ENCODE measurements at places on chromosomes 7 and 10.

GRCh38 chr10:132690401-132690800, 95.5 kb downstream of the NKX6-2 start:
- no peak for DNase-seq

GRCh38 chr7:70016044-70016770, 417.9 kb downstream of the AUTS2 start:
- DNase-seq = no peak

DNA sequence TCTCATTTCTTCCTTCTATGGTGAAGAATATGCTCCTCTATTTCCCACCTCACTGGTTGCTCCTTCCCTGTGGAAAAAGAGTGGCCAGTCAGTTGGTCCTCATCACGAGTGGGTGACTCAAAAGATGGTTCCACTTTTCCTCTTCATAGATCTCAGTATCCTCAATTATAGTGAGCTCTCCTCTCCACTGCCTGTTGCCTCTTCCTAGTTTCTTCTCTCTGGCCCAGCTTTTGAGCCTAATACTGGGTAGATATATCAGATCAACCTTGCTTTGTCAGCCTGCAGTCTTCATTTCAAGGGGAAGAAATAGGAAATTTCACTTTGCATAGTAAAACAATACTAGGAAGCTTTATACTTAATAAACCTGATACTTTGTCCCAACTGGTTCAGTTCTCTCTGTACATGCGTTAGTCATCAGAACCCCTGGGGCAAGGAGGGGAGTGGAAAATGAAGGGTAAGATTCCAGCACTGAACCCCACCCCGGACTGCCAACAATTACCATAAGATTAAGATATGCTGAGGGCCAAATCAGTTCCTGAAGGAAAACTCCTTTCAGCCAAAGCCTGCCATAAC, 15.5 kb upstream of the WNT16 start:
- DNase-seq = no peak

DNA sequence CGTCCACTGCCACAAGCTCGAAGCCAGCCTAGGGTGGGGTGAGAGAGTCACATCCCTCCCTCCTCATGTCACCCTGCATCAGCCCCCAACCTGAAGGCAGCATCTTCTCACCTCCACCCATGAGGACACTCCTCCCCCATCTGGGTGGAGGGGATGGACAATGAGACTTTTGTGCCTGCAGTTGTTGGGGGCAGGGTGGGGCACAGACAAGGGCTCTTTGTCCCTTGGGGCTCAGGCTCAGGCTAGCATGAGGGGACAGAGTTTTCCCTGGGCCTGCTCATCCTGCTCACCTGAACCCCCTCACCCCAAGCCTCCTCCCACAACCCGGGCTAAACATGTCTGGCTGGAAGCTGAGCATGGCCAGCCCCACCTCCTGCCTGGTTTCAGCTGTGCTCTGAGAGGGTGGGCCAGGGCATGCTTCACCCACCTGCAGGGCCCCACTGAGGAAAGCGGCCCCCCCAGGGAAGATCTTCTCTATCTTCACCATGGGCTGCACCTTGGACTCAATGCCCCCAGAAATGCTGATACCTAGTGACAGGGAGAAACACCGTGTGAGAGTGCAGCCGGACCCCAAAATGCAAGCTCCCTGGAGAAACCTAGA, 9.3 kb downstream of the LZTS2 start:
- no peak for DNase-seq

DNA sequence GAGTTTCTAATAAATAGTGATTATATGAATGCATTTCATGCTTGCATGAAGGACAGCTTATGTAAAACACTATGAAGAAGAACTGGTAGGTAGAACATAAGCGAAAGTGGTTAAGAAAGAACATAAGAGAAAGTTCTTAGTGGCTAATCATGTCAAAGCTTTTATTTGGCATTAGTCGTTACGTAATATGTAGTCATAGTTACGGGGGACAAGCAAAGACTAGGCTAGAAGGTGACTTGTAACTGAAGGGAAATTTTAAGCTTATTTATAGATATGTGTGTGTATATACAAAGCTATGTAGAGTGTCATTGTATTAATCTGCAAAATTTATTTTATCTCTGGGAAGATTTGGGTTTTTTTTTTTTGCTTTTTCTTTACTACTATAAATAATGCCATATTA, 36.9 kb downstream of the CAPZA2 start:
- no peak for DNase-seq

DNA sequence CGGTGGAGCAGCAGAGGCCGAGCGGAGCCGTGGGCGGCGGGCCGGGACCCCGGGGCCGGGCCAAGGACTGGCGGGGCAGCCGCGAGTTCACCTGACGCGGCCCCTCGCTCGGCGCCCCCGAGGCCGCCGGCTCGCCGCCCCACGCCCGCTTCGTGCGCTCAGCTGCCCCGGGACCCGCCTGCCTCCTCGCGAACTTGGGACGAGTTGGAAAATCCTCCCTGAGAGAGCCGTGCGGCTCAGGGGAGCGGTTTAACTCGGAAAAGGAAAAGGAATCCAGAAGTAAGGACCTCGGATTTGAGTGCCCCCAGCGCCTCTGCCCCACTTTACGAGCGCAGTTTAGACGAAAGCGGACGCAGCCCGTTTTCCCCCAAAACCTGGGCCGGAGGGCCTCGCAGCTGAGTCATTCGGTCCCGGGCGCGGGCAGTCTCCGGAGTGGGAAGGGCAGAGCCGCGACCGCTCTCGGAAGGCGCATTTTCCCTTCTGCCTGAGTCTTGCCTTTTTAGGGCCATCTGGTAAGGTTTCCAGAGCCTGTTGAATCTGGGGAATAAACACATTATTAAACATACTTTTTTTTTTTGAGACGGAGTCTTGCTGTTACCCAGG, 744 bp downstream of the CREM start:
- peak; percentile 41 for DNase-seq

- no peak for DNase-seq
Observed at GRCh38 chr7:113774182-113774807, 144.5 kb downstream of the PPP1R3A start.

All from stimulated activated CD4-positive, alpha-beta T cell treated with anti-CD3 and anti-CD28 coated beads, TNF-alpha, amount 100 ng/mL, for 4 hours (primary cell).